Activated naive CD8-positive, alpha-beta T cell treated with anti-CD3 and anti-CD28 coated beads for 36 hours (primary cell): ENCODE measurements at places on chromosomes 1 and 21.

GRCh38 chr1:205961991-205962820, 18.9 kb upstream of the SLC26A9 start:
- H3K4me1 ChIP-seq, result peaks cover 8% of the 10 kb centered on the region
- no peak for DNase-seq
- H3K27me3 ChIP-seq, result peaks cover 21% of the 10 kb centered on the region
- no peaks in the 10 kb centered on the region for H3K36me3 ChIP-seq

DNA sequence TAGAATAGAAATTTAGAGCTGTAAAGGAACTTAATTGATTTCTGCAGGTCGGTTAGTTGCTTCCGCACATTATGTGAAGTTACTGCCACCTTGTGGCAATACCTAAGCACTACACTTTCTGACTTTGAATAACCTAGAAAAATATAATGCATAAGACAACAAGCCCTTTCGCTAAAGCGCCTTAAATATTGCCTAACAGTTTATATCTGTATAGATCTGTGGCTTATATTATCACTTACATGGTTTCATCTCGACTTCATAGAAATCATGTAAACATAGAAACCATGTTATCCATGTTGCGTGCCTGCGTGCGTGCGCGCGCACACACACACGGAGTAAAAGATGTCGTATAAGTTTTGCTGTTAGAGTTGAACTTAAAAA, 10.9 kb upstream of the IFI16 start:
- DNase-seq, result peak; percentile 19
- no peak overlapping the region for H3K4me3 ChIP-seq
- peaks cover 12% of the 10 kb centered on the region for H3K4me1 ChIP-seq
- no peaks in the 10 kb centered on the region for H3K27me3 ChIP-seq

GRCh38 chr1:98403963-98404480, 257.5 kb upstream of the SNX7 start:
- no peak overlapping the region for H3K4me3 ChIP-seq
- DNase-seq, result no peak
- no peaks in the 10 kb centered on the region for H3K36me3 ChIP-seq
- H3K27ac ChIP-seq, result no peak overlapping the region
- H3K4me1 ChIP-seq, result no peaks in the 10 kb centered on the region

GRCh38 chr21:34061983-34062382, 11.4 kb upstream of the MRPS6 start:
- no peaks in the 10 kb centered on the region for H3K36me3 ChIP-seq
- DNase-seq, result no peak
- no peaks in the 10 kb centered on the region for H3K27me3 ChIP-seq
- H3K4me3 ChIP-seq, result no peak overlapping the region

DNA sequence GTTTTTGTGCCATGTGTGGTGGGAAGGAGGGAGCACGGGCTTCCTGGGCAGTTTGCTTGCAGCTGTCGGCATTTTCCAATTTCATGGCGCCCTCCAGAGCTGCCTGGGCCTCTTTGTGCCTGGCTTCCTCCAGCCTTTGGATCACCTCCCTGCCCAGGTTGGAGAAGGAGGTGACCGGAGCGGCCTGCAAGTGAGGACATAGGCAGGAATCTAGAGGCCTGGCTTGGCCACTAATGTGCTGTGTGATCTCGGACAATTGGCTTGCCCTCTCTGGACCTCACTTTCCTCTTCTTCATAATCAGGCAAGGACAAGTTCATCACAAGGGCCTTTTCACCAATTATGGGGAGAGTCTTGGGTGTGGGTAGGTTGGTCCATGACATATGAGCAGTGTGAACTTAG, 245.1 kb downstream of the MATN1 start:
- no peak overlapping the region for H3K4me3 ChIP-seq
- H3K36me3 ChIP-seq, result peaks cover 8% of the 10 kb centered on the region
- no peaks in the 10 kb centered on the region for H3K4me1 ChIP-seq
- no peak for DNase-seq
- peaks cover under 1% of the 10 kb centered on the region for H3K27me3 ChIP-seq
- no peak overlapping the region for H3K27ac ChIP-seq

DNA sequence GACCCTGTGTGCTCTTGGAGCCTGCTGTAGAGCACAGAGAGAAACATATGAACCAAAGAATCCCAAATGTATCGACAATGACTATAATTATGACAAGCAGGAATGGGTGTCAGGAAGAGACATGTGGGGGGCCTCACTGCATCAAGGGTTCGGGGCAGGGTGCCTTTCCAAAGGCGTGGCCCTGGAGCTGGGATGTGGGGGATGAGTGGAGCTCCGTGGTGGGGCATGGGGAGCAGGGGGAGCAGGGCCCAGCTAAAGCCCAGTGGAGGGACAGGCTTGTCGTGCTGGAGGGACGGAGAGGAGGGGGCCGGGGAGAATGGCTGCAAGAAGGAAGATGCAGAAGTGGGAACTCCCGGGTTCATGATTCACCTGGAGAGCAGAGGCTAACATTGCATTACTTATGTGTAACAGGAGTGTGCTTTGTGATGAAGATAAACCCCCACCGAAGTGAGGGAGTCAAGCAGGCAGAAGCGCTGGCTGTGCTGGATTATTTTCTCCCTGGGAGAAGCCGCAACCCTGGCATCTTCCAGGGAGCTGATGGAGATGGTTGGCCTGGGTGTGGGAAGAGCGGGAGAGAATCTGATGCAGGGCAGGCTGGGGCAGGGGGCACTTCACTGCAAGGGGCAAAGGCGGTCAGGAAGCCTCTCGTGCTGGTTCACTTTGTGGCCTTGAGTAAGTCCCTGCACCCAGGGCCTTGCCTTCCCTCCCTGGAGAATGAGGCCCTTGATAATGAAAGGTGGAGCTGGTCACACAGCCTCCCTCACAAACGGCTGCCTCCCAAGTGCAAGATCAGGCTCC, 124.6 kb upstream of the RUNX3 start:
- DNase-seq, result no peak
- H3K36me3 ChIP-seq, result no peaks in the 10 kb centered on the region
- H3K27ac ChIP-seq, result no peak overlapping the region
- no peak overlapping the region for H3K4me3 ChIP-seq
- no peaks in the 10 kb centered on the region for H3K4me1 ChIP-seq

GRCh38 chr1:55720261-55720660, 505.1 kb upstream of the USP24 start:
- no peak for DNase-seq
- H3K36me3 ChIP-seq, result no peaks in the 10 kb centered on the region
- H3K27me3 ChIP-seq, result peaks cover 7% of the 10 kb centered on the region
- H3K27ac ChIP-seq, result no peak overlapping the region
- no peaks in the 10 kb centered on the region for H3K4me1 ChIP-seq
